Naive B cell (primary cell): ENCODE measurements at places on chromosomes 6 and 20. TPM values are rescaled to one million over a fixed set of nuclear protein-coding genes. Genes with fewer than 3 reads are reported as not detected.

The LY6G6D gene
- polyA plus RNA-seq = not detected

The NRSN1 gene
- polyA plus RNA-seq = not detected

The CFAP61 gene
- not detected for polyA plus RNA-seq

The LTA gene
- 21.7 TPM for polyA plus RNA-seq

The NRM gene
- 72.1 TPM for polyA plus RNA-seq

The GJA10 gene
- not detected for polyA plus RNA-seq
